ENCODE measurements at places on chromosomes 2 and 18. TPM values are rescaled to one million over a fixed set of nuclear protein-coding genes. Genes with fewer than 3 reads are reported as not detected.

Gene NT5C1B
- total RNA-seq = not detected

Gene HOXD3
- not detected for total RNA-seq

- DNase-seq = no peak
These were observed 469.2 kb upstream of the TNP1 start for GRCh38 chr2:217329023-217329431.

GRCh38 chr2:63044362-63045327, 6.0 kb upstream of the OTX1 start:
- DNase-seq = no peak

DNA sequence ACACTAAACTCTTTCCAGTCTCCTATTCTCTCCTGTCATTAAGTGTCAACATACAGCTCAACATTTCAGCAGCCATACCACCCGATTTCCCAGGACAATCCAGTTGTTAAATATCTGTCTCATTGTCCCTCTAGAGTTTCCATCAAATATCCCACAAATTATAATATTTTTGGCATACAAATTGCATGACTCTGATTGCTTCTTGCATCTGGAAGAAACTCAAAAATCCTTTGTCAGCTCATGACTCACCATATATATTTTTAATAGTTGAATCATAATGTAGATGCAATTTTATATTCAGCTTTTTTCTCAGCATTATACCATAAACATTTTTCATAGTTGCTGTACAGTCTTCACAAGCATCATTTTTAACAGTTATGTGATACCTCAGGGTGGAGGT, 7.2 kb downstream of the SLC30A3 start:
- no peak for DNase-seq

GRCh38 chr18:25230658-25231326, 121.2 kb downstream of the ZNF521 start:
- peak; percentile 43 for DNase-seq
